ENCODE measurements at places on chromosomes 12 and 14. TPM values are rescaled to one million over a fixed set of nuclear protein-coding genes. Genes with fewer than 3 reads are reported as not detected.

DNA sequence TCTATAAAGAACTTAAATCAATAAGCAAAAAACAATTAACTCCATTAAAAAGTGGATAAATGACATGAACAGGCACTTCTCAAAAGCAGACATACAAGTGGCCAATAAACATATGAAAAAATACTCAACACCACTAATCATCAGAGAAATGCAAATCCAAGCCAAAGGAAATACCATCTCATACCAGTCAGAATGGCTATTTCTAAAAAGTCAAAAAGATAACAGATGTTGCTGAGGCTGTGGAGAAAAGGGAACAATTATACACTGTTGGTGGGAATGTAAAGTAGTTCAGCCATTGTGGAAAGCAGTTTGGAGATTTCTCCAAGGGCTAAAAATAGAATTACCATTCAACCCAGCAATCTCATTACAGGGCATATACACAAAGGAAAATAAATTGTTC is 234.5 kb upstream of the PLXNC1 start:
- no peak for DNase-seq

DNA sequence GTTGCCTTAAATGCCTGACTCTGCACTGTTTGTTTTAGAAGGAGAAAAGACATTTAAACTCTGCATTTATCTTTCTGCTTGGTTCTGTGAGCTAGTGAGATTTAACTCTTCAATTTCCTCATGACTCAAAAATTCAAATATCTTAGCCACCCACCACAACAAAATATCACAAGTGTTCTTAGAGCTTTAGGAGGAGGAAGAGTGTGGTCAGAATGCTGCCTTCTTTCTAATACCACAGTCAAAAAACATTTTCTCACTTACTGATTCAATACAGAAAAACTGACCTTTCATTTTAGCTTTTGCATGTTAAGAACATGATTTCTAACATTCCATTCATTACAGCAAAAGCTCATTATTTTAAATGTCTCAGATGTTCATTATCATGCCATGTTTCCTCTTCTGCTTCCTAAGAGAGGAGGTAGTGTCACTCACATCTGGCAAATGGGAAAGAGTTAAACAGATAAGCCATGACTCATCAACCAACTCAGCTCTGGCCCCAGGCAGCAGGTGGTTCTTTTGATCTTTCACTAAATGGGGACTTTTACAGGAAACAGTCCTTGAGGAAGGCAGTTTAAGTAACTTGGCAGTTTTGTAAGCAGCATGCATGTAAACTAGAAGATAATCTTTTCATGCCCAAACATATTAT is 56.4 kb upstream of the RNU6-8 start:
- DNase-seq = no peak

DNA sequence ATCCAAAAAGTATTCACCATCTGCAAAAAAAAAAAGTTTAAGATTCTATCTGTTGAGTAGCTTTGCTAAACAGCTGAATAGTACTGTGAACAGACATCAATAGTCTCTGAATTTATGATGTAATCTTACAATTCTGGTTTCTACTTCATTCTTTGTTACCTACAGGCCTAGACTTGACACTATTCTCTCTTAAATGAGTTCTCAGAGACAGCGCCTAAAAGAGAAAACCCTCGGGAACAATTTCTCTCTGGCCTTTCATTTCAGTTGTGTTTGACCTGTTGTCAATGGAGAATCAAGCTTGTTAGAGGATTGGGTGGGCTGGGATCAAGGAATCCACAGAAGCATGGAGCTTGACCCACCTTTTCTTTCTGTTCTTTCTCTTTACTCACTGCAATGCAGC is 5.9 kb upstream of the TWF1 start:
- no peak for DNase-seq

DNA sequence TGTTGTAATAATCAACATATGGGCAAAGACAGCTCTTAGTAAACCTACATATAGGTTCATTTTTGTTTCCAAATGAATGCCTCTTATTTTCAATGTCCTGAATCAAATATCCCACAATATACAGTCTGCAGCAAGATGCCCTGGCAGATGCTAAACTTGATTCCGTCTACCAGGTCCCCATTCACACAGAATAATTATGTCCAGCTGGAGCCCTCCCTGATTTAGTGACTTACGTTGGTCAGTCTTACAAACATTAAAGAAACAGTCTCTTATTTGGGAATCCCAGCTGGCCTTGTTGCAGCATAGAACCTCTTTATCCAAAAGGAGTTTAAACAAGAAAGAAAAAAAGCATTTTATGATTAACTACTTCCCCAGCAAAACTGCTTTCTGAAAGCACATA is 82.7 kb upstream of the BMP4 start:
- no peak for DNase-seq

- no peak for DNase-seq
These were observed 186.5 kb downstream of the CHST11 start for GRCh38 chr12:104643093-104643818.

- no peak for DNase-seq
These were observed 64.1 kb upstream of the OTX2 start for GRCh38 chr14:56874375-56874774.

DNA sequence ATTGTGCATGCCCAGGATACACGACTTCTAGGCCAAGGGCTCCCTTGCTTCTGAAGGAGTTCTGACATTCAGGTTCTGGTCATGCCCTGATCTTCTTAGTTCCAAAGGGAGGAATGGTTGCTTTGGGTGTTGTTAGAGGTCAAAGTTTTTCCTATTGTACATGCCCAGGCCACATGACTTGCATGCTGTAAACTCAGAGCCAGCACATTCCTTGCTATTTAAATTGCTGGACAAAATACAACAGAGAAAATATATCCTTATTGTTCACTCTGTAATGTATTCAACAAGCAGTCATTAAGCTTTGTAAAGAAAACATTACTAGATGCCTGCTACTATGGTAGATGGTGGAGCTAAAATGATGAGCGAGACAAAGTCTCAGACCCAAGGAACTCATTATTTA is 71.2 kb upstream of the COCH start:
- no peak for DNase-seq

GRCh38 chr12:1108276-1108675 is 117.3 kb downstream of the ERC1 start:
- DNase-seq = no peak

- DNase-seq = no peak
These were observed 28.4 kb upstream of the ATP2B1 start for GRCh38 chr12:89736995-89737394.

GRCh38 chr12:116423094-116423493 is 136.1 kb upstream of the MAP1LC3B2 start:
- no peak for DNase-seq

DNA sequence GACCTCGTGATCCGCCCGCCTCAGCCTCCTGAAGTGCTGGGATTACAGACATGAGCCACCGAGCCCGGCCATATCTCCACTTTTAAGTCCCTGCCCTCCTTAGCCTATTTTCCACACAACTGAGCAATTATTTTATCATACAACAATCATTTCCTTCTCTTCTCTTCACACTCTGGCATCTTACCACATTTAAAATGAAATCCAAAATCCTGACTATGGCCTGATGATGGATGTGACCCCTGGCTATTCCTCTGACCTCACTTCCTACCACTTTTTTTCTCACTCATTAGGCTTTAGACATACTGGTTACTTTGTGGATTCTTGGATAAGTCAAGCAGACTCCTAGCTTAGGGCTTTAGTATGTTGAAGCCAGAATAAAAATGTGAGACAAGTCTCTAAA is 21.9 kb upstream of the EID3 start:
- no peak for DNase-seq

DNA sequence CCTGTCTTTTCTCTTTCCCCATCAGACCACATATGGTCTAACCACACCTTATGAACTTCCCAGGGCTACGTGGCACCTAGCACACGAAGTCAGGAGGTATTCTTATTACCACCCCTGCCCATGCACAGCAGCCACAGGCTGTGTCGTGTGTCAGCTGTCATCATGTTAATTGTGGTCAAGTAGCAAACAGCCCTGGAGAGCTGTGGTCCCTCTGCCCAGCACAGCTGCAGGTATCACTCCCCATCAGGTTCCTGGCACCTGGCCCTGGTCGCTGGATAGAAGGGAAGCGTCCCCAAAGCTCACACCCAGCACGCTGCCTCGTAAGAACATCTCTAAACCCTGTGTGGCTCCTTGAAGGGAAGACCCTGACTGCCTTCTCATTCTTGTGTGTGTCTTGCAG is 45.4 kb downstream of the CLMN start:
- DNase-seq = no peak

DNA sequence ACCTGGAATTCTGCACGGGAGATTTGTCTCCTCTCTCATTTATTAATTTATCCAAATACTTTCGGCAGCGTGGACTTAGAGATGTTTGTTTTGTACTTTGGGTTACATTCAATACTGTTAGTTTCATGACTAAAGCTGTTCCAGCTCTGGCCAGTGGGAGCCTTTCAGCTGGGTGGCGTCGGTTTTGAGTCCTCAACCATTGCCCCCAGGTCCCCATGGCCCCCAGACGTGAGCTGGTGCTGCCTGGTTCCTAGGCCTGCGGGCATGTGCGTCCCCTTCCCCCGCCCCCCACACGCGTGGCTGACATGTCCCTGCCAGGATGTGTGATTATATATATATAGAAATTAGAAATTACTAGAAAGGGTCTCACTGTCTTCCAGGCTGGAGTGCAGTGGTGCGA is 48.2 kb downstream of the KIF26A start:
- DNase-seq = no peak

DNA sequence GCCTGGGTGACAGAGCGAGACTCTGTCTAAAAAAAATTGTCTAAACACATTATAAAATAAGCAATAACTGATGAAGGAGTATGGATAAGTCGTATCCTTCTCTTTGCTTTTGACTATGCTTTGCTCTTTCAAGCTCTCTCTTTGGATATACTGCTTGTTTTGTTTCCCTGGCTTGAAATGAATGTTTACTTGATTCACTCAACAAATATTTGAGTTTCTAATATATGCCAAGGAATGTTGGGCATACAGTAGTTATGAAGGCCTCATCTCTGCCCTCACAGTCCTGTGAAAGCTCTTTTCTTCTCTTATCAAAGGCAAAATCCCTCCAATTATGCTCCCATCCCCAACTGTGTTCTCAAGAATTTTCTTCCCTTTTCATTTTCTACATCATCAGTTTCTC is 123.5 kb downstream of the PTPRR start:
- DNase-seq = no peak

- peak; percentile 66 for DNase-seq
These were observed 764 bp upstream of the SPTB start for GRCh38 chr14:64880221-64881121.

GRCh38 chr12:86948851-86949250 is 692.7 kb upstream of the MGAT4C start:
- no peak for DNase-seq

GRCh38 chr14:92553438-92553837 is 39.9 kb downstream of the RIN3 start:
- no peak for DNase-seq

DNA sequence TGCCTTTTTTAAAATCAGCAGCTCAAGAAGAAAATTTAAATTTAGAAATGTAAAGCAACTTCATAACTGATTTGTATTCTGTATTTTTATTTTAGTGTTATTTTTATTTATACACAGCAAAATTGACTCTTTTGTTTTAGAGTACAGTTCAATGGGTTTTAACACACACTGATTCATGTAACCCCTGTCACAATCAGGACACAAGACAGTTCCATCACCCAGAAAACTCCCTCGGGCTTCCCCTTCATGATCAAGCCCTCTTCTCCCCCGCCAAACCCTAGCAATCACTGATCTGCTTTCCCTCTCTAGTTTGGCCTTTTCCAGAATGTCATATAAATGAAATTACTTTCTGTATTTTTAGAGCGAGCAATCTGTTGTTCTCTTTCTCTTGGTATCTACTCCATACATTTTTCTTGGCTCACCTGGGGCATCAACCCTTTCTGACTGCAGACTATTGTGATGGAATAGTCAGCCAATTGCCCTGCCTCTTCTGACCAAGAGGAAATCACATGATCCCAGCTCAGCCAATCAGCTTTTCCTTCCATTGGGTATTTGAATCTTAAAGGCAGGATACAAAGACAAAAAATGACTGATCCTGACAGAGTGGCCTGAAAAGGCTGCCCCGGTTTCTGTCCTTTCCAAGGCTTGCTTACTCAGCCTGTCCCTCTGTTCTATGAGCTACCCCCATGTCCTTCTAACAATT is 5.3 kb downstream of the SLC5A8 start:
- no peak for DNase-seq

DNA sequence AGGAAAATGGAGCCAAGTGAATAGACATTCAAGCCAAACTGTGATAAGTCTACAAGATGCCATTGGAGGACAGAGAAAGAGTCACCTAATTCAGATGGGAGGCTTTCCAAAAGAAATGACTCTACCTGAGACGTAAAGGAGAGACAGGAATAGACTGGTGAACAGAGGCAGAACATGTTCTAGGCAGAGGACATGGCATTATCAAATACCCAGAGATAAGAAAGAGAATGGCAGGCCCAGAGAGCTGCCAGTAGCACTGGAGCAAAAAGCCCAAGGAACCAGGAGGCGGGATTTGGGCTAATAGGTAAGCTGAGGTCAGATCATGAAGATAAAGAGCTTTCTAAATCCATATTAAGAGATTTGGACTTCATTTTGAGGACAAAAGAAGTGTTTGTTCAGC is 207.1 kb downstream of the AKAP6 start:
- no peak for DNase-seq

DNA sequence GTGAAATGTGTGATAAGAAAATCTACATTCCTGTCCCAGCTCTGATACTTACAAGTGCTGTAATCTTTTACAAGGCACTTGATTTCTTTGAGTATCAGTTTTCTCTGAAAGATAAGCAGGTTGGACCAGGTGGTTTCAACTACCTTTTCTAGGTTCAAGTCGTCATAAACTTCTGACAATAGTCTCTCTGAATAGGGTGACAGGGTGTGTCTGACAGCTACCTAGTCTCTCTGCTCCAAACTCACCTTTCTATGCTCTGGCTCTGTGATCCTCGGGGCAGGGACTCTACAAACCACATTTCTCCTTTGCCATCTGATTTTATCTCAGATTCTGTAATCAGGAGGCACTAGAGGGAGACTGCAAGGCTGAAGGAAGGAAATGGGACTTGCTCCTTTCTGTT is 137.7 kb upstream of the SYT1 start:
- no peak for DNase-seq

- DNase-seq = no peak
These were observed 1459.6 kb upstream of the TMEM132C start for GRCh38 chr12:126807312-126807865.

GRCh38 chr12:59768031-59768430 is 172.2 kb downstream of the SLC16A7 start:
- DNase-seq = no peak

- DNase-seq = no peak
These were observed 144.4 kb downstream of the AKAP6 start for GRCh38 chr14:32473464-32473855.

- DNase-seq = no peak
These were observed 41.9 kb downstream of the MMAB start for GRCh38 chr12:109531411-109531810.

Gene KIF26A
- total RNA-seq = 0.50 TPM

Gene ARL6IP4
- total RNA-seq = 160 TPM

Gene SPIC
- not detected for total RNA-seq

Gene MYO1H
- not detected for total RNA-seq

Gene SLC25A47
- not detected for total RNA-seq

Gene CMKLR1
- not detected for total RNA-seq

Gene SCN8A
- total RNA-seq = 0.67 TPM

Gene WNT5B
- 0.15 TPM for total RNA-seq

Gene RAD51AP1
- total RNA-seq = 48.2 TPM

Gene COX8C
- total RNA-seq = not detected

Gene HRK
- total RNA-seq = not detected

Gene KCNA5
- not detected for total RNA-seq

Gene GALNT9
- not detected for total RNA-seq

Gene RNF212B
- not detected for total RNA-seq

Data from activated CD4-positive, alpha-beta T cell treated with anti-CD3 and anti-CD28 coated beads, Interleukin-2, amount 10 ng/mL, durations not matched to agents 7 days and 5 days (primary cell).